ENCODE measurements at places on chromosomes 1 and 21.

- no peak for DNase-seq
These were observed 7.6 kb upstream of the SHISA4 start for GRCh38 chr1:201880928-201881571.

DNA sequence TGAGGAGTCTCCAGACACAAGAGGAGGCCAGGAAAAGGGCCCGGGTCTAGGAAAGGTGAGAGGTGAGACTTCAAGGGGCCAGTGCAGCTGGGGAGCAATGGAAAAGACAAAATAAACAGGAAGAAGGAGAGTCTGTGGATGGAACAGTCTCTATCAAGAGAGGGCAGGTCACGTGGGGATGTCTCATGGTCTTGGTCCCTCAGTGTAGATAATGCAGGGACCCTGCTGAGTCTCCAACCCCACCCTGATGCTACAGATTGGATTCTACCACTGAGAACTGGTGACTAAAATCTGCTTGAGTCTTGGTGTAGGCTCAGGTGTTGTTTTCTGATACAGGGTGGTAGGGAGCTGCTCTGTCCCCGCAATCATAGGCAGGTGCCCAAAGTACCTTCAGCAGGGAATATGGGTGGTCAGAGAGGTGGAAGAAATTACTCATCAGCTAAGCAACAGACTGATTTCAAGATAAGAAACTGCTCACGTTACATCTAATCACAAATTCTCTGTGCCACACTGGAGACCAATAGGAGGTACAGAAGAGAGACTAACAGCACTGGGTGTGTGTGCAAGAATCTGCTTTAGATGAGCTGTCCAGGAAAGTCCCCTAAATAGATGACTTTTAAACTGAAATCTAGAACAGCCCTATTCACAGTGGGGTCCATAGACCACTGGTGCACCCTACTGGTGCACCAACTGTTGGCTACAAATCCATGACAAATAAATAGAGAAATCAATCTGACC lies 101.5 kb upstream of the TLR5 start:
- DNase-seq, result no peak

- DNase-seq, result no peak
These were observed 64.0 kb upstream of the CLDN14 start for GRCh38 chr21:36543924-36544323.

DNA sequence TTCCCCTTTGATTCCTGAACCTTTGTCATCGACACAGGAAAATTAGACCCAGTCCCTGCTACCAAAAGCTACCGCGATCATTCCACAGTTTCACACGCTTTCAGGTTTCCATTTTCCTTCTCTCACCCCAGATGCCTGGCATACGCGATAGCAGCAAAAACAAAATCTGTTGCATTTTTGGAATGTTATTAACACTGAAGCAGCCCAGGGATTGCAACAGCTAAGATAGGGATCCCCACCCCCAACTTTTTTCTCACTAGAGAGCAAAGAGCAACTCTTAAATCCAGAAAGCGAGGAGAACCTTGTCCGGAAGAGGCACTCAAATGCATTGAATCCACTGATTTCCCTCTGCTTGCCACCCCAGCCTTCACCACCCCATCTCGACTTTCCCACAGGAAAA lies 8.9 kb downstream of the OVAAL start:
- no peak for DNase-seq

DNA sequence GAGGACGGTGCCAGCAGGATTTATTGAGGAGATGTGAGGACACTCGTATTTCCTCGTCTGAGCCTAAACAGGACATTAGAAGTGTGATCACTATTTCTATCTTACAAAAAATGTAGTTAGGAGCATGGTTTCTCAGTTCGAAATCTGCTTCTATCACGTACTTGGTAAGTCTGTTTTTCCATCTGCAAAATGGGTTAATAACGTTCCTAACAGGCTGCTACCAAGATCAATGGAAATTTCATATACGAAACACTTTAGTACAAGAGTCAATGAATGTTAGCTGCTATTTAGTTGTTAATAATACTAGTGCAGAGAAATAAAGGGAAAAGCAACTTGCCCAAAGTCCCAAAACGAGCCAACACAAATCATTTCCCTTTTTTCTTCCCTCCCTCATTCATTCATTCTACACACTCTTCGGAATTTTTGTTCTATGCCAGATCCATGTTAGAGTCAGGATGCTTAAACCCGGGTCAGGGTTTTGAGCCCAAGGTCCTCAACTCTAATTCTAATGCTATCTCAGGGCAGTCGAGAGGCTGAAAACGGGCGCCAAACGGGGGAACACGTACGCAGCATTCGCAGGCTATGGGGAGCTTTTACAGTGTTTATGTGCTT lies 608 bp downstream of the SNRNP40 start:
- DNase-seq, result no peak
